Renal cortex interstitium (tissue), 15 donors: ENCODE measurements at places on chromosomes 4 and X. TPM values are rescaled to one million over a fixed set of nuclear protein-coding genes. Genes with fewer than 3 reads are reported as not detected.

- no peak for DNase-seq
Measured at GRCh38 chrX:78327370-78328086, at the start of gene CYSLTR1. TSS of gene CYSLTR1 (minus strand) at chrX:78327611. CDS start at chrX:78273746, 53,865 bp downstream.

DNA sequence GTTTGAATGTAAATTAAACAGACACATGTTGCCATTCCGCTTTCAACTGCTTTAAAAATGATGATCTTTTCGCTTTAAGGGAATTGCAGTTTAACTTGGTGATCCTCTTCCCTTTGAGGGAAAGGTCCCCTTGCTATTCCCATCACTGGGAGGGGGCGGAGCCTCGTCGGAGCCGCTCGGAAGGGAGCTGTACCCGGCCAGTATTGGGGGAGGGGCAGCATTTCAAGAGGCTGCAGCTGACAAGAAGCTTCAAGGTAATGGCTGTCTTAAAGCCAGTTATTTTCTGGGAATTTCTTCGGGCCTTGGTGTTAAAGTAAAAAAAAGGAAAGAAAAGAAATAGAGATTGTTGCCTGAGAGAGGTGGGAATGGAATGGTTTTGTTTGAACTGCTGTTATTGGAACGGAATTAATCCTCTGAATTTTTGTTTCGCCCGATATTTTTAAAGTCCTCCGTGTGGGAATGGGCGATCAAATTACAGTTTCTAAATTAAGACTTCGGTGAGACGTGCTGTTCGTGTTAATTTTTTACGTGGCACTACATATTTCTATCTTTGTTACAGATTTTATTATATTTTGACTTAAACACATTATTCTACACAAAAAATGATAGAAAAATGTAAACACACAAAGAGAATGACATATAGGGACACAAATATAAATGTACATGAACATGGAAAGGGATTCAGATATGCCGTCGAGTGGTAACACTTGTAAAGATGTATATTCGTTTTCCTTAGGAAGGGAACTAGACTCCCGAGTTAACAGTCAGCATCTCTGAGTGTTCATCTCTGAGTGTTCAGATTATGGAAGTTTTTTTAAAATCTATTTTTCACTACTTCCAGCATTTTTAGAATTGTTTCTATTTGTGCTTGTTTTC, 9.2 kb downstream of the PWWP3B start:
- DNase-seq, result peak; percentile 34

The FHIP1A gene
- 4.0 TPM for polyA plus RNA-seq

- DNase-seq, result peak; percentile 23
Measured at GRCh38 chrX:12080265-12080664, 58.0 kb upstream of the FRMPD4 start.

The EREG gene
- 0.16 TPM for polyA plus RNA-seq

The RXFP1 gene
- 0.16 TPM for polyA plus RNA-seq

GRCh38 chr4:92362028-92362427, 58.3 kb downstream of the GRID2 start:
- no peak for DNase-seq

DNA sequence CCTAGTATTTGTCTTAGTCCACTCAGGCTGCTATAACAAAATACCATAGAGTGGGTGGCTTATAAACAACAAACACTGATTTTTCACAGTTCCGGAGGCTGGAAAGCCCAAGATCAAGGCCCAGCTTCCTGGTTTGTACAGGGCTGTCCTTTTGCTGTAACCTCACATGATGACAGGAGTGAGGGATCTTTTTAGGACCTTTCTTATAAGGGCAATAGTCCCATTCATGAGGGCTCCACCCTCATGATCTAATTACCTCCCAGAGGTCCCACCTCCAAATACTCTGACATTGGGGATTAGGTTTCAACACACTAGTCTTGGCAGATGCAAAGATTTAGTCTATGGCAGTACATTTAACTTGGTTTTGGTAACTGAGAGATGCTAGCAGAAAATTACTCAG, 20.9 kb downstream of the GPAT3 start:
- DNase-seq, result no peak

- DNase-seq, result no peak
Measured at GRCh38 chrX:109874548-109874947, 128.4 kb upstream of the TMEM164 start.

The C4orf51 gene
- not detected for polyA plus RNA-seq

DNA sequence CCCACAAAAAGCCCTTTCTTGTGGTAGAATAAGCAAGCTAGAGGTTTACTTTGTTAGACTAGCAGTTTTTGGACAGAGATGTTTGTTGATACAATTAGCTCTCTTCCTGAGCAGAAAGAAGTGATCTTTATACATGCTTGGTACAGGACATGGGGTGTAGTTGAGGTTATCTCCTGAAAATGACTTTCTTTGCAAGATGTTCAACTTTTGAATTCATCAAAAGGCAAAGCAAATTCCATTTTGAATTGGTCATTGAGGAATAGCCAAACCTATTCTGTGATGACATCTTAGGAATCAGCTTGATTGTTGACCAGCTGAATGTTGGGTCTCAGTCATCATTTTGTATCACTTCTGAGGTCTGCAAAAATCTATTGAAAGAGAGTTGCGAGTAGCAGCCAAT, 3.8 kb downstream of the CPE start:
- no peak for DNase-seq

- DNase-seq, result no peak
Measured at GRCh38 chr4:78171482-78171881, 114.4 kb downstream of the FRAS1 start.

DNA sequence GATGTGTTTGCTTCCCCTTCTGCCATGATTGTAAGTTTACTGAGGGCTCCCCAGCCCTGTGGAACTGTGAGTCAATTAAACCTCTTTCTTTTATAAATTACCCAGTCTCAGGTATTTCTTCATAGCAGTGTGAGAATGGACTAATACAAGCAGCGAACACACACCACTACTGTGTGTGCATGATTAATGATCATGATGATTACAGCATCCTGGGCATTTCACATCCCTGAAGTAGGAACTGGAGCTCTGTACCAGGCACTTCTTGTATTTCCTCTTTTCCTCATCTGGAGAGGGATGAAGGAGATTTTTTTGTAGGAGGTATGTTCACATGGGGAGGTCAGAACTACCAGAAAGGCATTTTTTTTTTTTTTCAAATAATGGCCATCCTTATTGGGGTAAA, 60.8 kb downstream of the PPM1K start:
- DNase-seq, result no peak

DNA sequence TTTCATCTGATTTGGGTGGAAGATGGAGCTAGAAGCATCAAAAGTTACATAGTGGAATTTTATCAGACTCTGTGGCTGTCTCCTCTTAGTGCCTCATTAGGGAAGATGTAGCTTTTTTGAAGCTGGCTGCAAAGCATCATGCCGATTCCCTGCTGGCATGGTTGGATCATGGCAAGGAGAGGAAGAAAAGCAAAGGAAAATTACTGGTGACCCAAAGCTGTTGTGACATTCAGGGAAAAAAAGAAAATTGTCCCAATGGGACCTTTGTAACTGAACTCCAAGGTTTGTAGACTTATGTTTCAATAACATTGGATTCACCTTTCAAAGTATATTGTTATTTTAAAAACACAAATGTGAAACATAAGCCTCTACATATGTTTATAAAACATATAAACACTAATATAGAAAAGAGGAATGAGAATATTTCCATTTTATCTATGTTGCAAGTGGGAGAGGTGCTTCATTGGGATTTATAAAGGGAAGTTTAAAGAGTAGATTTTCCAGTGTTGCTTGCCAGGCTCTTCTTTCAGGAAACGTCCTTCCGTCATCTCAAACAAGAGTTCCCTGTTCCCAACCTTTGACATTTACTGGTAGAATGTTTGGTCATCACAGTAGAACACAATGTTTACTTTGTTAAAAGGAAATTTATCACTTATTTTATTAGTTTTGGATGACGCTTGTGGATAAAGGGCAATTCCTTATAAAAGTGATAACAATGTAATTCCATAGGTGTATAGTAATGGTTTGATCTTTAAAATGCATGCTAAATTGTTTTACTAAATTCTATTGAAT, 190.1 kb upstream of the GPRIN3 start:
- DNase-seq, result no peak

DNA sequence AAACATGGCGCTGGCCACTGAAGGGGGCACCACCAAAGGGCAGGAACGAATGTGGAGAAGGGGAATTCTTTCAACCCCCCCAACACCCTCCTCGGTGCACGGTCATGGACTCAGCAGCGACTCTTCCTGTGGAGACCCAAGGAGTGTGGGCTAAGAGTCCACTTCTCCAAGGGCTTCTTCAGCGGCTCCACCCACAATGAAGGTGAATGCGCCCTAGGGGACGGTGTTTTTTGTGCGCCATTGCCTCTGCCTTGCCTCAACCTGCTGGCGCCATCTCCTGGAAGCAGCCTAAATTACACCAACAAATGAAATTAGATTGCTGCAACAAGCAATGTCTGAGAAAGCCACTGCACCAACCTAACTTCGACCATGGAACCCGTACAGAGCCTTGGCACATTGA, 169.2 kb upstream of the MAGEB18 start:
- DNase-seq, result no peak

DNA sequence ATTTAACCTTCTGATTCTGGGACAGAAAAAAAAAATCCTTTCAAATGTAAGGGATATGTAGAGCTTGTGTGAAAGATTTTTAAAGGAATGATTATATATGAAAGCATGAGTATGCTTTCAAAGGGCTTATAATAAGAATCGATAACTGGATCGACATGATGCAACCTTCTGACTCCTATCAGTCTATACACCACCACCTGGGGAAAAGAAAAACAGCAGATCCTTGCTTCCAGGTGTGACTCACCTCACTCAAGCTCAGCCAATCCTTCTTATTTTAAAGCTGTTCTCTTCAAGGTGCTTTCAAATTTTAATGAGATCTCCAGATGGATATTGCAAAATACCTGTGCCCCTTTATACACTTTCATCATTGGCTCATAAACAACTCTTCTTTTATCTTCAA, 102.1 kb upstream of the EDNRA start:
- DNase-seq, result no peak

The WNK3 gene
- polyA plus RNA-seq, result 5.2 TPM

DNA sequence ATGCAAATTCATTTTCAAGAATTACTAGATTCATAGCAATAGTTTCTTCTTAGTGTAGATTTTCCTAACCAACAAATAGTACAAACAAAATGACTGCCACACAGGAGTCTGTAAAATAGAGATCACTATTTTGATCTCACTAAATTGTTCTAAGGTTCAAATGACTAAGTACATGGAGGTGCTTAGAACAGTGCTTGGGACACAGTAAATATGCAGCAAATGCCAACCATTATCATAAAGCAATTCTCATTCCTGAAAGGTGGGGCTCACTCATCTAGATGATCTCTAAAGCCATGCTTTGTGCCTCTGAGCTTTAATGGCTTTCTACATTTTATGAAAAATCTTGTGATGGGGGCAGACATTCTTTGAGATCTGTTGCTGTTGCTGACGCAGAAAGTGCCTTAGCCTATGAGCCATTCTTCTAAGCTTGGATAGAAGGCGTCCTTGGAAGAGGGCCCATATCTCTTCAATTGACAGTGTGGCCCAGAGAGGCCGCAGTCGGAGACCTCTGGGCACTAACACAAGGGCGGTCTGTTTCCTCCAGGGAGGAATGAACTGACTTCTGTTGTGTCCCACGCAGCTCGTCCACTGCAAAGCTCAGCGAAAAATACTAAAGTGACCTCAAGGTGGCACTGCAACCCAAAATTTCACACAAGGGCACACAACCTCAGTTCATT, 23.5 kb downstream of the TLR10 start:
- no peak for DNase-seq

GRCh38 chr4:83771113-83771705, 235.3 kb downstream of the GPAT3 start:
- DNase-seq, result peak; percentile 30

DNA sequence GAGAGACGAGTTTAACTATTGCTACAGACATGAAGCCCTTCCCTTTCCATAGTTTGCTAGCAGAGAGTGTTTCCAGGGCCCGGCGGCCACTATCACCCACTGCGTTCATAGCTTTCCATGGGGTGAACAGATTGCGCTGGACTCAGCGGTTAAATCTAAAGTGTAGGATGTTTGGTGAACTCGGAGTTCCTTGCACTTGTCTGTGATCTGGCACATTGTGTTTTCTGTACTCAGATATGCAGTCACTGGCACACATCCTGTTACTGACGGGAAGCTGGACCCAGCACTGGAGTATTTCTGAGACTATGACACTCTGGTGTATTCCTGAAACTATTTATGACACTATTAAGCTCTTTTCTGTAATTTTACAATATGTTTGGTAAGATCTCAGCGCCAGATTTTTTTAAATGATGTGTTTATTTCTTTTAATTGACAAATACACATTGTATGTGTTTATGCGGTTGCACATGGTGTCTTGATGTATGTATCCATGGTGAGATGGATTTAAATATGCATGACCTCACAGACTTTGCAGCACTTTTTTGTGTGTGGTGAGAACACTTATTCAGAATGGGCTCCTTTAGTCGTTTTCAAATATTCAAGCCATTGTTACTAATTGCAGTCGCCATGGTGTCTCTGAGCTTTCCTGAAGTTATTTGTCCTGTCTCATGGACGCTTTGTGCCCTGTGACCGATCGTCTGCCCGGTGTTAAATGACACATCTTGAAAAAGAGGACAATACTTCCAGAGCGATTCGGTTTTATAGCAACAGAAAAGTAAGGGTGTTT, 14.1 kb downstream of the CD99 start:
- no peak for DNase-seq

The LGI2 gene
- 33.9 TPM for polyA plus RNA-seq

The TRIM2 gene
- 89.2 TPM for polyA plus RNA-seq

The CTAG2 gene
- not detected for polyA plus RNA-seq

The UXT gene
- polyA plus RNA-seq, result 124 TPM

- DNase-seq, result no peak
Measured at GRCh38 chr4:39544580-39545315, 17.5 kb upstream of the UGDH start.

GRCh38 chrX:109624641-109625616, at the start of gene KCNE5:
TSS of gene KCNE5 (minus strand) at chrX:109625172. CDS start at chrX:109625020, 152 bp downstream.
- no peak for DNase-seq

DNA sequence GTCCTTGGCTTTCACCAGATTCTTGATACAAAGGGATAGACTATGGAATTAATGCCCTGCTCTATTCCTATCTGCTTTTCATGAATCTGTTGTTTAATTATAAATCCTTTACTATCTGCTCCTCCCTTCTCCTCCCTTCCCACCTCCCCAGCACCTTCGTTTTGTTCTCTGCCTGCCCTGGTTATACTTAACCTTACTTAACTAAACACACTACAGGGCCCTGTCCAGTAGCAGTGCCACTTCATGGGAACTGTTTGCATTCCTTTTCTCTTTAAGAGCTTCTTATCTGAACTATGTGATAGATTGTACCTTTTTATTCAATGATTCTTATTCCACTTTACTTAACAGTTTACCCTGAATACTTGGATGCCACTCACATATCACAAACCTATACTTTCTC, 830 bp downstream of the HOPX start:
- no peak for DNase-seq

The UGT8 gene
- 45.2 TPM for polyA plus RNA-seq

DNA sequence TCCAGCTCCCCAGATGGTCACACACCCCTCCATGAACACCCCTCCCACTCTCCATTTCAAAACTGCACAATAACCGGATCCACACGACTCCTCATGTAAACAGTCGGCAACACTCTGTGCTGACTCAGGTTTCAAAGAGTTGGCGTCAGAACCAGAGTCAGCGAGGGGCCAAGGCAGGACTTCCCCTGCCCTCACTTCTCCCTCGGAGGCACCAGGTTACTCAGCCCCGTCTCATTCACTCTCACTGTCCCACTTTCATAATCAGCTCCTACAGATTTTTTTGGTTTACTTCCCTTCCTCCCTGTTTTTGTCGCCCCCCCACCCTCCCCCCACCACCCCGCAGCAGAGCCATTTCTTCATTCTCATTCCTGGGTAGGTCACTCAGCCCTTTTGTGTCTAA, 2.7 kb upstream of the TIMP1 start:
- DNase-seq, result no peak

- no peak for DNase-seq
Measured at GRCh38 chr4:121794505-121795188, 6.5 kb upstream of the EXOSC9 start.

The LDB2 gene
- 88.5 TPM for polyA plus RNA-seq

GRCh38 chrX:120749141-120749846, 119.4 kb upstream of the C1GALT1C1 start:
- DNase-seq, result no peak
